ENCODE measurements at places on chromosomes 1 and 21.

GRCh38 chr1:220785166-220786056 lies 1.3 kb upstream of the MTARC1 start:
- peak overlapping the region; percentile 61 for H3K4me3 ChIP-seq
- 0 out of 2 replicates have a peak, but pooled peaks cover 3% of the 10 kb centered on the region for H3K36me3 ChIP-seq
- H3K27ac ChIP-seq: peak overlapping the region; percentile 72
- H3K27me3 ChIP-seq: no peaks in the 10 kb centered on the region
- peaks cover 16% of the 10 kb centered on the region for H3K4me1 ChIP-seq

DNA sequence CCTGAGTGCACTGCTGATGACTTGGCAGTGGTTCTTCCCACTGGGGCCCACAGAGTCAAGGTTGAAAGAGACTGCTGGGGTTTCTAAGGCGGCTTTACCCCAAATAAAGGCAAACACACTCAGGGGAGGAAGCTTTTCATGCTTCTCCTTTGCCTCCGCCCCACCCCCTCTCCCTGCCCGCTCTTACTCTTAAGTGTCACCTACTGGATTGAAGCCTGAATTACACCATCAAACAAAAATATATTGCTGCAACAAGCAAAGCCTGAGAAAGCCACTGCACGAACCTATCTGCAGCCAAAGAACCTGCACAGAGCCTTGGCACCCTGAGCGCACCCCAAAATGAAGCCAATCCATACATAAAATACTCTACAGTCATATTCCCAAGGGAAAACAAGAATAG lies 63.1 kb downstream of the PTGFR start:
- DNase-seq: peak; percentile 69
- H3K4me1 ChIP-seq: no peaks in the 10 kb centered on the region
- H3K36me3 ChIP-seq: no peaks in the 10 kb centered on the region
- H3K27ac ChIP-seq: no peak overlapping the region
- H3K4me3 ChIP-seq: no peak overlapping the region

- H3K36me3 ChIP-seq: no peaks in the 10 kb centered on the region
- no peak for DNase-seq
- peaks cover 9% of the 10 kb centered on the region for H3K4me1 ChIP-seq
- H3K4me3 ChIP-seq: no peak overlapping the region
- no peaks in the 10 kb centered on the region for H3K27me3 ChIP-seq
Measured at GRCh38 chr1:189904509-189904908, 573.2 kb downstream of the BRINP3 start.

- no peak overlapping the region for H3K27ac ChIP-seq
- peak; percentile 81 for DNase-seq
- H3K27me3 ChIP-seq: no peaks in the 10 kb centered on the region
- H3K4me3 ChIP-seq: no peak overlapping the region
- H3K4me1 ChIP-seq: no peaks in the 10 kb centered on the region
Measured at GRCh38 chr1:77126307-77126706, 92.9 kb downstream of the PIGK start.

- no peaks in the 10 kb centered on the region for H3K36me3 ChIP-seq
- peak; percentile 30 for DNase-seq
- peak overlapping the region; percentile 68 for H3K27ac ChIP-seq
- H3K4me1 ChIP-seq: peaks cover 60% of the 10 kb centered on the region
- no peaks in the 10 kb centered on the region for H3K27me3 ChIP-seq
Measured at GRCh38 chr1:200388791-200389190, 21.0 kb downstream of the ZNF281 start.

DNA sequence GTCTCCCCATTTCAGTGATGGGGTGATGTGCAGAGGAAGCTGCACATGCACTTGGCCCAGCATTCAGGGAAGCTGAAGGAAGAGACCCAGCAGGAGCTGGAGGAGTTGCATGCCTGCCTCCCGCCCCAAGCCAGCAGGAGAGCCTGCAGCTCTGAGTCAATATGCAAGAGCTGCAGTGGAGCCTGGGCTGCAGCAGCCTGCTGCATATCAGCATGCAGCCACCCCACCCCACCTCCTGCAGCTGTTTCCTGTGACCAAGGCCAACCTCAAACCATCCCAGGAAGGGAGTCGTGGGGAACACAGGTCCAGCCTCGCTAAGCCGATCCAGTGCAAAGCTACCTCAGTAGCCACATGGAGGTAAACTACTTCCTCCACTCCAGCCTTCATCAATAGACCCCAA lies 18.9 kb downstream of the AGT start:
- H3K4me3 ChIP-seq: no peak overlapping the region
- no peaks in the 10 kb centered on the region for H3K4me1 ChIP-seq
- H3K36me3 ChIP-seq: peaks cover 23% of the 10 kb centered on the region
- DNase-seq: no peak
- no peak overlapping the region for H3K27ac ChIP-seq
- no peaks in the 10 kb centered on the region for H3K27me3 ChIP-seq
